Inflammatory macrophage treated with lipopolysaccharide for 4 hours (primary cell): ENCODE measurements at places on chromosomes 3 and 15.

DNA sequence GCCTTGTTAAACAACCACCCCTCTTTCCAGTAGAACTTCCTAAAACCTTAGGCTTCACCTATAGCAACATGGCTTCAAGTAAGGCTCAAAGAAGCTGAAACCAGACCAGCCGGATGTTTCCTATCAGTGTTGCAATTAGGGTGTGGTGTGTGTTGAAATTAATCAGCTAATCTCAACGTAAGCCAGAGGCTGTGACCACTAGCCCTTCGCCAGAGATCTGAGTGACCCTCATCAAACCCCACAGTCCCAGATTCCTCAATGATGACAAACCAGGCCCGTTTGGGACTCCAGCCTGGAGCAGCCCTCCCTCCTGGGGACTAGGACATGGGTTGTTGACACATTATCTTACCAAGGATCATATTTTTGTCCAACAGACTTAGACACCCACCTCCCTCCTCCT lies 27.3 kb downstream of the CYP11A1 start:
- peak; percentile 17 for DNase-seq

DNA sequence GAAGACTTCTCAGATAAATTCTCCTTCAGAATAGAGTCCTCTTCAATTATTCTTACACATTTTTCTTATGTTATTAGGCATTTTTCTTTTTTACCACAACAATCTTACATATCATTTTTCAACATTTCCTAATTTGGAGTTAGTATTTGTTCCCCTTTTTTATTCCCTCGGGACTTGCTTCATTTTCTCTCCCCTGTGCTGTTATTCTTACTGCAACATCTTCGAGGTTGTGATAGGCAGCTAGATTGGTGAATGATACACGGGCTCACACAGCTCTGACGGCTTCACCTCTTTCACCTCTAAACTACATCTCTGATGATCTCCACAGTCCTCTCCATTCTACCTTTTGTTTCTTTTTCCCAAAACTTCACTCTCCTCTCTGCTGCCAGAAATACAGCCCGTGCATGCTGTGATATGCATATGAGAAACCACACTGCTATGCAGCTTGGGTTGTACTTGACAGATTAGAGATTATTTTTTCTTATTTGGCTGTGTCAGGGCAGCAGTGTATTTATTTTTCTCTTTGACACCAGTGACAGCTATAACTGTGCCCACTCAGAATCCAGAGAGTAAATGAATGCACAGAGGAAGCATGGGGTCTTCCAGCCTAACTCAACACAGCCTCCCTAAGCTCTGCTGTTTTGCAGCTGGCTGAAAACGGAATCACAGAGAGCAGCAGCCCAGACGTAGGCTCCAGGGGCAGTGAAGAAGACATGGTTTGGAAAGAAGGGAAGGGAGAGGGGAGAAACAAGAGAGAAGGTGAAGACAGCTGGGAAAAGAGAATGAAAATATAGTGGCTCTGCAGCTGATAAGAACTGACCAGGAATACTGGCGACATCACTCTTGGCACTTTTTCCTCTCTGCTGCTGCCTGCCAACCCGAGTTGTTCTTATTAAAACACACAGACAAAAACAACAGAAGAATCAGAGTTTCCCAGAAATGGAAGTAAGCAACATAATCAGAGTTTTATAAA lies 61.8 kb downstream of the SLC9A9 start:
- peak; percentile 19 for DNase-seq

GRCh38 chr3:129651435-129652202 lies 45.1 kb upstream of the PLXND1 start:
- DNase-seq, result no peak

GRCh38 chr15:62118520-62119226 lies 46.4 kb downstream of the C2CD4B start:
- peak; percentile 84 for DNase-seq

GRCh38 chr15:101372149-101372577 lies 77.1 kb upstream of the SNRPA1 start:
- no peak for DNase-seq

- no peak for DNase-seq
Observed at GRCh38 chr15:80924278-80924677, 65.3 kb downstream of the MESD start.

- no peak for DNase-seq
Observed at GRCh38 chr3:173743516-173743915, 346.0 kb downstream of the NLGN1 start.

GRCh38 chr3:24272875-24273274 lies 221.8 kb downstream of the THRB start:
- no peak for DNase-seq

DNA sequence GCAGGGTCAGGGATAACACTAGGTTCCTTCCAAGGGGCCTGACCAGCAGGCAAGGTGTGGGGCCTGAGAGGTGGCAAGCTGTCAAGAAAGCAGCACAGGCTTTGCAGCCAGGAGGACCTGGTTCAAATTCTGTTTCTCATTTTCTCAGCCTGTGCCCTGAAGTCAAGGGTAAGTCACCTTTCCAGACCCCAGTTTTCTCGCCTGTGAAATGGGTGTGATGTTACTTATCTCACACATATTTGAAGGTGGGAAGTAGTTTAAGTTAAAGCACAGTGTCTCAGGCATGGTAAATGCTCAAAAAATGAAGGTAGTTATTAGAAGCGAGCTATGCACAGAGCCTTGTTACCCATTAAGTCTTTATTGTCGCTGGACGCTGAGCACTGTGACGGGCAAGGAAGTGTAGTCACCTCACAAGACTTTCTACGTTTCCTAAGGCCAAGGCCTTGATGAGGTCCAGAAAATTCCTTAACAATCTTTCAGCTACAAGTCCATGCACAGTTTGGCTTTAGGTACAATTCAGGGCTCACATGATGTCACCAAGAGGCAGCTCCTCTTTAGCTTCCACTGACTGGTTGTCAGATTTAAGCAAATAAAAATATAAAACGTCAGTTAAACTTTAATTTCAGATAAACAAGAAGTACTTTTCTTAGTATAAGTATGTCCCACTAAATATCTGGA lies 522.6 kb upstream of the PROK2 start:
- DNase-seq, result no peak

DNA sequence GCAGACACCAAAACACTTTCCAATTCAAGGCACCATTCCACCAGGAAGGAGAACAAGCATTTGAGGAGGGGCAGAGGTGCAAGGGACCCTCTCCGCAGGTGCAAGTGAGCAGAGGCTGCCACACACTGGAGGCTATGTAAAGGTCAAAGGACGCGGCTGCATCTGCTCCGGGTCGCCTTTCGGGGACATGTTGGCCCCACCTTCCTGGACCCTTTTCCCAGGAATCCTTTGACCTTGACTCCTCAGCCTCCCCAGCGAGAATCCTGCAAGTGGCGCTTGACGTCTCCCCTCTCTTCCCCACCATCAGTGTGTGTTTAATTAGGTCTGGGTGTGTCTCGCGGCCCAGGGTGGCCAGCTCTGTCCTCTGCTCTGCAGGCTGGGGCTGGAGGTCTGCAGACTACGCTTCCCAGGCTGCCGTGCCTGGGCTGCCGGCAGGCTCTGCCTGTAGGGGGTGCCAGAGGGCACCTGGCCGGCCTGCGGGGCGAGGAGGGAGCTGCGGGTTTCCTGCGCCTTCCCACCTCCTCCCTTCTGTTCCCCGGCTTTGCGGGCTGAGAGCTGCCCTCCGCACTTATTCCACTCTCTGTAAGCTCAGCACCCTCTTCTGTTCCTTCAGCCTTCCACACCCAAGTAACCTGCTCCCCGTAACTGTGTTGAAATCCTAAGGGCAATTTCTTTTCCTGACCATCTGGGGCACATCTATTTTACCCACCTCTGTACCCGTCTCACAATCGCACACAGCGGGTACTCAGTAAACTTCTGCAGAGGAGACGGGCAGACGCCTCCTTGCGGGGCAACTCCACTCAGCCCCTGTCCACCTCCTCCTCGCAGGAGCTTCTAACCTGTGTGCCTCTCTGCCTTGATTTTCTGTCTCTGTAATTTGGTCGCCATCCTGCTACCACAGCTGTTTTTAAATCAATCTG lies 129.8 kb downstream of the NSMCE3 start:
- peak; percentile 10 for DNase-seq

DNA sequence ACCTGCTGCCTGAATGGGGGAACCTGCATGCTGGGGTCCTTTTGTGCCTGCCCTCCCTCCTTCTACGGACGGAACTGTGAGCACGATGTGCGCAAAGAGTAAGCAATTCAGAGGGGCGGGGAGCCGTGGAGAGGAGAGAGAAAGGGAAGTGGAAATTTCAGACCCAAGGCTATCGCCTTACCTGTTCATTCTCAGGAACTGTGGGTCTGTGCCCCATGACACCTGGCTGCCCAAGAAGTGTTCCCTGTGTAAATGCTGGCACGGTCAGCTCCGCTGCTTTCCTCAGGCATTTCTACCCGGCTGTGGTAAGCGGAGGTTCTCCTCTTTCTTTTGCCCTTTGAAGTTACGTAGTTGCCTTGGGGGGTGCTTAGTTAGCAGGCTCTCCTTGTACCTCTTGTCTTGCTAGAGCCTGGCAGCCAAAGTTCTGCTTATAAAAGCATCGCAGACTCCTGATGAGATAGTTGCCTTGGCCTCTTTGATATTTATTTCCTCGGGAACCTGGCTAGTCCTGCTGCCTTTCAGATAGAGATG lies 13.7 kb upstream of the LRRC2 start:
- no peak for DNase-seq

- no peak for DNase-seq
Observed at GRCh38 chr3:25849091-25849490, 59.2 kb downstream of the OXSM start.

DNA sequence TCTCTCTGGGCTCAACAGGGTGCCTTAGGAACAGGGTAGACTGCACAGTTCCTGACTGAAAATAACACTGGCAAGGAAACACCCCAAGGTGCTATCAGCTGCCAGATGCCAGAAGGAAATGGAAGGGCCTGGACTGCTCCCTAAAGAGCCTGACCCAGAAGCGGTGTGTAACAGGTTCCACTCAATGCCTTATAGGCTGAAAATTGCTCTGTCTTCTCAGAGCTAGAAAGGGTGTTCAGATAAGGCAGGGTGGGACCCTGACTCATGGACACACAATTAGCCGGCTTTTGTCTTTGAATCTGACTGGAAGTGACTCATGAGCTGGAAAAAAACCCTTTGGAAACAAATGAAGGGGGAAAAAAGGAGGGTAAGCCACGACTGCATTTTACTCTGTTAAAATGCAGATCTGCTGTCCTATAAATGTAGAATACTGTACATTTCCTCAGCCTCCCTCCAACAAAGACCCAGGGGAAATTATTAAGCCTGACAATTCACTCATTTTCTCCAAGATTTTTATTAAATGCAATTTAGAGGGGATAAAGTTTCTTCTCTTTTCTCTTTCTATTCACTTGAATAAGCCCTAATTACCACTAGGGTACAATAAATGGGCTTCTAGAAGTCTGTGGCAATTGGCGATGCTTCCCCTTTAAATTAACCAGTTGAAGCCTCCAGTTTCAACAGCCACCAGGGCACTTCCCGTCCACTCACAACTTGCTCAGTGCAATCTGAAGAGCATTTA lies 160.2 kb upstream of the TBL1XR1 start:
- DNase-seq, result peak; percentile 77

DNA sequence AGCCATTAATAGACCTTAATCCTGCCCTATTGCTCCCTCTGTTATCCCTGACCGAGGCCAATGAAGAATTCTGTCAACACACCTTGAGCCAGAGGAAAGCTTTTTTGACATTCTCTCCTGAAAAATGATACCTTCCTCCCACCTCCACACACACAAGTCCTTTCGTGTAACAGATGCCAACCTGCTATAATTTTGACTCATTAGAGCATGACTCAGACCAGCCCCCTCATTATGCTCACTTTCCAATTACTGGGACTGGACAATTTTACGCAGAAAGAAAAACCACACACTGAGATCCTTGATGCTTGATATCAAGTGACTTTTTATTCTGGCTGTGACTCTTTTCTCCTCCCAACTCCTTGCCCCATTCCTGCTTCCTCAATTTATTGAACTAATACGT lies 50.9 kb downstream of the LSAMP start:
- DNase-seq, result no peak

DNA sequence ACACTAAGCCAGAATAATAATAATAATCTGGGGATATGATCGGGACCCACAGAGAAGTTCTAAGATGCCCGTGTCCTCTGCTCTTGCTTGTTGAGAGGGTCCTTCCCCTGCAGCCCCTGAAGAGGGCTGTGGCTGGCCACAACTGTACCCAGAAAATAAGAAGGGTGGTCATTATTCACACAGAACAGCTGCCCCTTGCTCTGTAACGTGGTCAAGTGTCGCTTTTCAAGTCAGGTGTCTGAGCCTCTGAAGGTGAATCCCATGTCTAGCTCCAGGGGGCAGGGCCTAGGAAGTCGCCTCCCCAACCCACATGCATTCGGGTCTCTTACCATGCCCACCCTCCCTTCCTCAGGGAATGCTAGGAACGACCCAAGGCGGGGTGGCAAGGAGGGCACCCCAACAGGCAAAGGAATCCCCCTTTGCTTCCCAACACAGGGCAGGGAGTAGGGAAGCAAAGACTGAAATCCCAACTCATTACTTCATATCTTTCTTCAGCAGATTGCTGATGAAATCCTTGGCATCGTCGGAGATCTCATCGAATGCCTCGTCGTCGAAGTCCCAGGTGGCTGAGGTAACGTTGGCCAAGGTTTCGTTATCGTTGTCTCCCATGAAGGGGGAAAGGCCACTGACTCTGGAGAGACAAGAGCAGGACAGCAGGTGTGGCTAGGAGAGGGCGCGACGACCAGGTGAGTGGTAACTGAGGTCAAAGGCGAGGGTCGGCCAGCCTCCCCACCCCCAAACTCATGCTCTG lies 44.3 kb upstream of the HACD2 start:
- no peak for DNase-seq

DNA sequence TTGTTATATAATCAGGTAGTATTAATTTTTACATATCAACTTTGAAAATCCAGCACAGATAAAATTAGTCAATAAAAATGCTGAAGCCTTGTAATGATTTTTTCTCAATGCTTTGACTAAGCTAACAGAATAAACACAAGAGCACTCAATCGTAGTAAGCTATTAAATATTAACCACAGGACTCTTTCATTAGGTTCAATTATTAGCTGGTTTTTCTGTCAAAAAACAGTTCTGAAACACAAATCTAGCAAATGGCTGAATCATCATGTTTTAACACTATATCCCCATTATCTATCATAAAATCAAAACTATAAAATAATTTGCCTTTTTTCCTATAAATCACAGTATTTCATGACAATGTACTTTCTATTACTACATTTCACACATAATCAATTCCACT lies 69.6 kb downstream of the PLOD2 start:
- DNase-seq, result no peak

- no peak for DNase-seq
Observed at GRCh38 chr15:77021088-77021481, 26.2 kb downstream of the PSTPIP1 start.

DNA sequence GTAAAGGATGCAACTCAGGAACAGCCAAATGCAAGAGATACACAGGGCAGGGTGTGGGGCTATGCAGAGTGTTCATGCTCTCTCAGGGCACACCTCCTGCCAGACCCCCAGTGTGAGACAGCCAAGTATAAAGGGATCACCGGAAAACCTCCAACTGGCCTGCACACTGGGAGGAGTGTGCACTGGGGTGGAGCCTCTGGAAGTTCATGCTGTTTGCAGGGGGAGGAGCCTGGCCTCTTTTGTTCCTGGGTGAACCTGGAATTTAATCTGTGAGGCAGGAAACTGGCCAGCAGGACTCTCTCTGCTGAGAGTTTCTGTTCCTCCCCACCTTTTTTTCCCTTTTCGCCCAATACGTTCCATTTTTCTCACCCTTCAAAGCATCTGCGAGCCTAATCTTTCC lies 204.1 kb downstream of the WNT5A start:
- no peak for DNase-seq
